ENCODE measurements at places on chromosomes 3 and 15. TPM values are rescaled to one million over a fixed set of nuclear protein-coding genes. Genes with fewer than 3 reads are reported as not detected.

Gene GHRL
- 0.22 TPM for total RNA-seq

Gene ATOSA
- total RNA-seq, result 13.1 TPM

Gene DMXL2
- 4.8 TPM for total RNA-seq

Gene GATM
- 6.5 TPM for total RNA-seq

GRCh38 chr15:23506762-23507161, 58.7 kb upstream of the MKRN3 start:
- H3K27me3 ChIP-seq, result no peaks in the 10 kb centered on the region
- H3K36me3 ChIP-seq, result no peaks in the 10 kb centered on the region
- no peaks in the 10 kb centered on the region for H3K4me1 ChIP-seq

GRCh38 chr3:27252646-27253045, 116.5 kb downstream of the NEK10 start:
- no peaks in the 10 kb centered on the region for H3K4me1 ChIP-seq
- no peak for DNase-seq
- H3K36me3 ChIP-seq, result no peaks in the 10 kb centered on the region
- H3K27ac ChIP-seq, result no peak overlapping the region
- no peak overlapping the region for H3K4me3 ChIP-seq

DNA sequence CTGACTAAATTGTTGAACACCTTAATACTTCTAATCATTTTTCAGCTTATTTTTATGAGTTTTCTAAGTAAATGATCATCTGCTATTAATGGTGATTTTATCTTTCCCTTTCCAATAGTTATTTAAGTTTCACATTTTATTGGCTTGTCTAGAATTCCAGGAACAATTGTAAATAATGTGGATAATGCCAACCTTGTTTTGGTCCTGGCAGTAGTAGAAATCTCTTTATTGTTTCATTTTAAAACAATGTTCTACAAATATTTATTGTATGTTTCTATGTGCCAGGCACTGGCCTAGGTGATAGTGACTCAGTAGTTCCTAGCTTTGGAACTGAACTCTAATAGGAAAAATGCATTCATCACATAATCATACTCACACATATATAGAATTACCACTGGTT, 264.1 kb downstream of the ADAMTSL3 start:
- DNase-seq, result no peak

DNA sequence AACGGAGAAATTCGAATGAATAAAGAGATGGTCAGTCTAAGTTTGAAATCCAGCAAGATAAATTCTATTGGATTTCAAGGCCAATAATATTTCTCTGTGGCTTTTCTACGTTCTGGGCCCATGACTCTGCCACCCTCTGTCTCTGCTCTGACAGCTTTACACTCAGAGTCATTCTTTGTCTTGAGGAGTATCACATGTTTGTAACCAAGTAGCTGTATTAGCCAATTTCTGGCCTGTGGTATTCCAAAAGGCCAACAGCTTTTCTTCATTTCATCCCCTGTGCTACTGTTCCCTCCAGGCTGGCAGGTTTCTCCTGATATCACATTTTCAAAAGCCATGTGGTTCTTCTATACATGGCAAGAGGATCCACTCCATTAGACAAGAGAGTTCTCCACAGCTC, 324.1 kb upstream of the CNTN4 start:
- no peak overlapping the region for H3K27ac ChIP-seq
- H3K4me1 ChIP-seq, result no peaks in the 10 kb centered on the region
- H3K4me3 ChIP-seq, result no peak overlapping the region
- H3K27me3 ChIP-seq, result no peaks in the 10 kb centered on the region

Measured in activated CD8-positive, alpha-beta T cell treated with anti-CD3 and anti-CD28 coated beads for 36 hours (primary cell).